Eye (tissue), 1 donor: ENCODE measurements at places on chromosomes 12 and 14.
A peak's percentile ranks its signal among the peaks of the same experiment; 100 is the strongest.

DNA sequence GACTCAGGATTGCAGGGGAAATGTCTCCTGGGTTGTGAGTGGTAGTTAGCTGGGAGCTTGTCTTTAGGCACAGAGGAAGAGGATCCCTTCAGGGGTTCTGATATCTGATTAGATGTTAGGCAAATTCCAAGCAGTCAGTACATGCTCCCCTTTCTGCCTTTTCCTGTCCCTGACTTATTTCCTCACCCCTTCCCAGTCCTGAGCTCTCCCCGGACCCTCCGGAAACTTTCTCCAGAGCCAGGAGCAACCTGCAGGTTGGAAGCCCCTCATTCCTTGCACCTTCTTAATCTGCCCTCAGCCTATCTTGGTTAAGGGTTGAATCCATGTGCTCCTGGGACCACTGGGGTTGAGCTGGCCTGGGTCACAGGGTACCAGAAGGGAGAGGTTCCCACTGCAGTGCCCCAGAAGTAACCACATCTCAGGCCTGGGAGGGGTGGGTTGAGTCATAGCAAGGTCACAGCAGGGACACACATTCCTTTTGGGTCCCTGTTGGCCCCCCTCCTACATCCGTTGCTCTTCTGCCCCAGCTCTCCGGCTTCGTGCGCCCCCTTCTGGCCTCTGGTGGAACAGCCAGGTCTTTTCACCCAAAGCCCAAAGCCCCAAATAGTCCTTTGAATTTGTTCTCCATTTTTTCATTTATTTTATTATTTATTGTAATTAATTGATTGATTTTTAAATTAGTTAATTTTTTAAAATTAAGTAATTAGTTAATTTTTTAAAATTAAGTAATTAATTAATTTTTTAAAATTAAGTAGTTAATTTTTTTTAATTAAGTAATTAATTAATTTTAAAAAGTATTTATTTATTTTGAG lies 1.8 kb downstream of the IGFBP6 start:
- DNase-seq, result peak; percentile 95

DNA sequence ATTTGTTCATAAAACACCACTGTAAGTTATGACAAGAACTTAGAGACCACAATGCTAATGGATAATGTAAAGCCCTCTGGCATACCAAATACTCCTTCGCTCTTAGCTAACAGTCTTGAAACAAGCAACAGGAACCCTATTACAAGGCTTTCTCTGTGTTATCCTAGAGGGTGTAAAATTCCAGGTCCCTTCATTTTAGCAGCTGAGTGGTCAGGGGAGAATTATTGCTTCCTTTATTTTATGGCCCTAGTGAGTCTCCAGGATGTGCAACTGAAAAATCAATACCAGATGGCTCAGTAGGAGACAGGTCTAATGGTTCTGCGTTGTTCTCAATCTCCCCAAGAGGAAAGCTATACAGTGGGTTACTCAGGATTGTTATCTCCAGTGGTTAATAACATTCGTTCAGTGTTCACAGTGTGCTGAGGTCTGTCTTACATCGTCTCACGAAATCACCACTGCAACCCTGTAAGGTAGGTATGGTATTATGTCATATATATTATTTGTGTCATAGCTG lies 172.7 kb upstream of the CNOT2 start:
- peak; percentile 30 for DNase-seq

- peak; percentile 53 for DNase-seq
Measured at GRCh38 chr14:99644723-99645544, at the start of gene HHIPL1. HHIPL1 (plus strand) TSS chr14:99645129; CDS start chr14:99645208, 79 bp downstream.

- no peak for DNase-seq
Measured at GRCh38 chr12:108783446-108783845, 52.1 kb upstream of the CORO1C start.

- DNase-seq, result no peak
Measured at GRCh38 chr12:57741844-57742738, 2.7 kb upstream of the TSPAN31 start.

DNA sequence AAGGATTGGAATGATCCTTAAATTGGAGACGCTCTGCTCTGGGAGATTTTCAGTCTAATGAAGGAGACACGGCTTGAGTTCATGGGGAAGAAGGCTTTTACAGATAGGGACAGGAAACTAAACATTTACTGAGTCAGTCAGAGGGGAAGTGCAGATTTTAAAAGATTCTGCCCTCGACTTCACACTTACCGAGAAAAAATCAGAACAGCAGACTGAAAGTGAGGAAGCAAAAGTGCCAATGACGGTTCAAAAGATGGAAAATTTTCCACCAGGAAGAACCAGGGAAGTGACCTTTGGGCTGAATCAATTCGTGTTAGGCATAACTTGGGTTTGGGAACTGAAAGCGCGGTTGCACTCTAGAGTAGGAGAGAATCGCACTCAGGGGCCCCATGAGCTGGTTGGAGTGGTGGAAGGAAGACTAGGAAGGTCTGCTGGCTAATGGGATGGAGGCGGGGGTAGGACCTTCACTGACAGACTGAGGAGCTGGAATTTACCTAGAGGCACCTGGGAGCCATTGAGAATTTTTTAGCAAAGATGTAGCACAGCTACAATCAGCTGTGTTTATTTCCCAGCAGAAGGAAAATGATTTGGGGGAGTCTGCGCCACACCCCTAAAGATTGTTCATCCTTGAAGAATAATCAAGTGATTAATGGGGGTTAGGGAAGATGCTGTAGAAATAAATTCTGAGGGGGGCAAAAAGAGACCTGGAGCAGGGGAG lies 1.2 kb downstream of the KCNK13 start:
- no peak for DNase-seq
